Right renal cortex interstitium (tissue), 3 donors: ENCODE measurements at places on chromosomes 7 and 10.

DNA sequence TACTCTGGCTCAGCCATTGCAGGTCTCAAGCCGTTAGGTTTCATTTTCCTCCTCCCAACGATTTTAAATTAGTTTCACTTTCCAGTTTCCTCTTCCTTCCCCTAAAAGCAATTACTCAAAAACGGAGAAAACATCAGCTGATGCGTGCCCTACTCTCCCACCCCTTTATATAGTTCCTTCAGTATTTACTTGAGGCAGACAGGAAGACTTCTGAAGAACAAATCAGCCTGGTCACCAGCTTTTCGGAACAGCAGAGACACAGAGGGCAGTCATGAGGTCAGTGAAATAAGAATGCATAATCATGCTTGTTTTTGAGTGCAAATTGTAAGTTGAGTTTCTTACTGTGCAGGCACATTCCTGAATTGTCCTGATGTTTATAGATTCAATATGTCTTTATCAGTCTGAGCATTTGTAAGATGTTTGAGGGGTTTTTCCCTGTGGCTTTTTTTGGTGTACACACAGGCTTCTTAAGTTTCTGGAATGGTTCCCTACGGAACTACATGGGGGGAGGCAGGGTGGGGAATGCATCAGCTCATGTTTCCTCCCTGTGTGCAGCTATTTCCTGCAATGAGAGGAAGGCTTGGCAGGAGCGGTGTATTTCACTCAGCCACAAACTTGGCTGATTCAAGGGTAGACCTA lies at the start of gene IFIT3:
Gene IFIT3, plus strand, starts transcription at position 195 of the 639 bp plus-strand sequence. Its CDS starts 77 bp downstream, at position 272.
- peak; percentile 85 for DNase-seq

GRCh38 chr7:24637021-24637420 lies 63.8 kb downstream of the PALS2 start:
- no peak for DNase-seq

- DNase-seq = no peak
Observed at GRCh38 chr7:101410743-101411507, 48.2 kb downstream of the COL26A1 start.

GRCh38 chr10:88979153-88979562 lies 11.4 kb upstream of the FAS start:
- DNase-seq = no peak

- no peak for DNase-seq
Observed at GRCh38 chr7:105790996-105791395, 85.4 kb downstream of the ATXN7L1 start.
